CD4-positive, CD25-positive, alpha-beta regulatory T cell (primary cell): ENCODE measurements at places on chromosomes 3 and 15.

DNA sequence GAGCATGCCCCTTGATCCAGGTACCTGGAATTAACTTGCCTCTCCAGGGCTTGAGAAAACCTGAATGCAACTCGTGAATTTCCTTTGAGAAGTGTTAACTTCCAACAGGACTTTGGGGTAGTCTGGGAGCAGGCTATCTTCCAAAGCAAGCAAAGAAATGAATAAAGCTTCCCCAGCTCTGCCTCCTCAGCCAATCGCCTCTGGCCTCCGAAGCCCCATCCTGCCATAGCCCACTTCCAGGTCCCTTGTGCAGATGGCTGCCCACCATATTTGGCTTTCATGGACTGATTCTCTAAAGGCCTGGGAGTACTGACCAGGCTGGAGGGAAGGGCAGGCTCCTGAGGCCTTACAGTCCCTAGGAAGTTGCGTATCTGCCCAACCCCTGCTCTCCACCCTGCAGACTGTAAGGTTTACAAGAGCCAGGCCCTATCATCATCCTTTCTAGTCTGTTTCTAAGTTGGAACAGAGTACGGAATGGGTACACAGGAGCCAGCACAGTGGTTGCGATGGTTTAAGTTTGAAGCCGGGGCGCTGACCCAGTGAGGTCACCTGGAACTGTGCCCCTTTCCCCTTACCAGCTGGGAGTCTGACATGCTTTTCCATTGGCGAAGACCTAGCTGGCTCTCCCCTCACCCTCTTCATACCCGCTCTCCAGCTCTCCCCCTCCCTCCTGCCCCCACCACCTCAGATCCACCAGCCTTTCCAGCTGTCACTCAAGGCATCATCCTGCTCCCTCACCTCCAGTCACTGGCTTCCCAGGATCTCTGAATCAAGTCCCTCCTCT, 1.1 kb upstream of the PML start:
- DNase-seq = no peak

GRCh38 chr3:128973988-128974564, 19.8 kb downstream of the CFAP92 start:
- DNase-seq = no peak

DNA sequence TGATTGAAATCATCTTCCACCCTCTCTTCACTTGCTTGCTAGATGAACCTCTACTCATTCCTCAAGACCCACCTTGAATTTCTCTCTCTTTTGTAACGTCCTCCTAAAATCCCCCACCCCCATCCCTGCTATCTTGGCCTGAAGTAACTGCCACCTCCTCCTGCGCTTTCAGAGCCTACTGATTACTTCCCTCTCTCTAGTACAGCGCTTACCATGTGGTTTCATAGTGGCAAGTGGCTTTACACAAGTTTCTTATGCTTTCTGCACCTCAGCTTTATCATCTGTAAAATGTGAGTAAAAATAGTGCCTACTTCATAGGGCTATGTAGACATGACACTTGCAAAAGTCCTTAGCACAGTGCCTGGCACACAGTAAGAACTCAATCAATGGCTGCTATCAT, 28.7 kb upstream of the DAZL start:
- DNase-seq = no peak

GRCh38 chr3:189496375-189497138, 134.6 kb upstream of the TP63 start:
- no peak for DNase-seq

GRCh38 chr3:10380906-10381305, 60.0 kb upstream of the SEC13 start:
- no peak for DNase-seq

DNA sequence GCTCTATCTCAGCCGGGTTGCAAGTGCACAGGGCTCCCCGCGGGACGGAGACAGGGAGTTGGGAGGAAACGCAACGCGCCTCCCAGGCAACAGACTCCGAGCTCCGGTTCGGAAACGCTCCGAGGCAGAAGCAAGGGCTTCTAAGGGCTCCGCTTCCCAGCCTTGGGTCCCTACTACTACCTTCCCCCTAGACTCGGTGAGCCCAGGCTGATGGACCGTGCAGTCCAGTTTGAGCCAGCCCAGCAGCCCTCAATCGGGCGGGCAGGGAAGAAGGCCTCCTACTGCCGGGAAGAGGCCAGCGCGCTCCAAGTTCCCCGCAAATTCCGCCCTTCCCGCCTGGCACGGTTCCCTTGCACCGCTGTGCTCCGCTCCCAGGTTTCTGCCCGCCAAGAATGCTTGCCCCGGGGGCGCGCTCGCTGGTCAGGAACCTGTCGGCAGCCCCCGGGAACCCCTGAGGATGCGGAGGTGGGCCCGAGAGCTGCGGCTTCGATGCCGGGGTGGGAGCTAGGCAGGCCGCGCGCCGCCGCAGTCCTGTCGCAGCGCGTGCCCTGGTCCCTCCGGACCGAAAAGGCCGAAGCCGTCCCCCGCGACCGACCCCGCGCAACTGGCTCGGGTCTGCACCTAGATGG, 728 bp downstream of the TRANK1 start:
- peak; percentile 56 for DNase-seq

DNA sequence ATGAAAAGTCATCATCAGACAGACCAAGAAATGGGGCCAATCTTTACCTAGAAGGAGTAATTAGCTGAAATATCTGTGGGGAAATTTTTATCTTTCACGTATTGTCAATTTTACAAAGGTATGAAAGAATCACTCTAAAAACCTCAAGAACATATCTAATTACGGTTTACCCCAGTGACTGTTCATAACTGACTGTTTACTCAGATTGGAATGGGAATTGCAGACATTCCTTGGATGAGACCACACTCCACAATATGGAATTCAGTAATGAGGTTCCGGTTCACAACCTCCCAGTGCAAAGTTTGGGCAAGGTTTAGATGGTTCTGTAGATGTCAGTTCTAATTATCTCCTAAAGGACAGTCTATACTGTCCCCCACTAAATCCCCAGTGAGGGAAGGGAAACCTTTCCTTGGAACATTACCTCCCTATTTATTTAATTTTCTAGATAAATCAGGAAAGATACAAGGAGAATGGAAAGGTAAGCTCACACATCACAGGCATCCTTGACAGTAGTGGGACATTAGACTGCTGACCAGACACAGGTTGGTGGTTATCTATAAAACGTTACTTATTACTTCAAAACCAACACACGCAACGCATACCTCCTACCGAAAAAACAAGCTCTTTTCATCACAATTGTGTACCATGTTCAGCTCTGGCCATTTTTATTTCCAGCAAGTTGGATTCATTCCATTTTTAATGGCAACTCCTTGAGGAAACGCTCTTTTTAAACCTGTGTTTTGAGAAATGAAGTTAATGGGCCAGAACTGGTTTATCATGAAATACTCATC, 129.9 kb downstream of the RORA start:
- DNase-seq = no peak

DNA sequence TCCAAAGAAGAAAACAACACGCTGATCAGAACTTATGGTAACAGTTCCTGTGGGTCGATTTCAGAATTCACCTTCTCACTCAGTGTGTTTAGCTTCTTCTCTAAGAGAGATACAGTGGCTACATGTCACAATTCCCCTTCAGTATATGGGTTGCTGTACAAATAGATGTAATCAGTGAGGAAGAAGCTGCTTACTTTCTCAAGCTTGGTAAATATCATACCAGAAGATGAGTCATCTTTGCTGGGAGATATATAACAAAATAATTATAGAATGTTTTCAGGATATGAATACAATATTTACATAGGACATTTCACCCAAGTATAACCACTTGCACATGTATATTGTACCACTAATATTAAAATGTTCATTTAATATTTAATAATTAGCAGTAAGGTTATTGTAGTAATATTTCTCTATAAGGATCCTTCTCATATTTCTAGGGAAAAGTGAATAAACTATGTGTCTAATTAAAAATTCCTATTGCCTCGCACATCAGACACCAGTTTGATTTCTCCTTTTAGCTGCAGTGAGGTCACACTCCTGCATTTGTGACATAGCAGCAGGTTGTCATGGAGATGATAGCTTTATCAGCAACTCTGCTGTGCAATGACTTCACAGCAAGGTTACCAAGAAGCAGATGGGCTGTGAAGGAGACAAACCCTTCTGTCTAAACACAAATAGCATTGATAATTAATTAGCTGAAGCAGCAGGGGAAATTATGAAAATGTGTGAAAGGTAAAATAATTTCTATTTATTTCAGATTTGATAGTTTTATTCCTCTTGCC, 211.4 kb downstream of the TUSC7 start:
- no peak for DNase-seq

DNA sequence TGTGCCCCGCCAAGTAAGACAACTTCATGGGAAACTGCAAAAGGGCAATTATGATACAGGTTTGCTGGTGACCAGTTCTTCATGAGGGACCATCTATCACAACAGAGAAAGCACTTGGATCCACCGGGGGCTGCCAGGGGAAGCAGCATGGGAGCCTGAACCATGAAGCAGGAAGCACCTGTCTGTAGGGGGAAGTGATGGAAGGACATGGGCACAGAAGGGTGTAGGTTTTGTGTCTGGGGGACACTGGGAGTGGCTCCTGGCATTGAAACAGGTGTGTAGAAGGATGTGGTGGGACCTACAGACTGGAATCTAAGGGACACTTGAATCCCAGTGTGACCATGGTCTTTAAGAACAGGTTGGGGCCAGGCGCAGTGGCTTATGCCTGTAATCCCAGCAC, 22.6 kb downstream of the MKRN2 start:
- DNase-seq = no peak

DNA sequence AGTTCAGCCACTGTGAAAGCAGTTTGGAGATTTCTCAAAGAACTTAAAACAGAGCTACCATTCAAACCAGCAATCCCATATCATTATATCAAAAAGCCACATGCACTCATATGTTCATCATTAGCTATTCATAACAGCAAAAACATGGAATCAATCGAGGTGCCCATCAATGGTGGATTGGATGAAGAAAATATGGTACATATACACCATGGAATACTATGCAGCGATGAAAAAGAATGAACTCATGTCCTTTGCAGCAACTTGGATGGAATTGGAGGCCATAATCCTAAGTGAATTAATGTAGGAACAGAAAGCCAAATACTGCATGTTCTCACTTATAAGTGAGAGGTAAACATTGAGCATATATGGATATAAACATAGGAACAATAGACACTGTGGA, 32.1 kb downstream of the IMPG2 start:
- DNase-seq = no peak

DNA sequence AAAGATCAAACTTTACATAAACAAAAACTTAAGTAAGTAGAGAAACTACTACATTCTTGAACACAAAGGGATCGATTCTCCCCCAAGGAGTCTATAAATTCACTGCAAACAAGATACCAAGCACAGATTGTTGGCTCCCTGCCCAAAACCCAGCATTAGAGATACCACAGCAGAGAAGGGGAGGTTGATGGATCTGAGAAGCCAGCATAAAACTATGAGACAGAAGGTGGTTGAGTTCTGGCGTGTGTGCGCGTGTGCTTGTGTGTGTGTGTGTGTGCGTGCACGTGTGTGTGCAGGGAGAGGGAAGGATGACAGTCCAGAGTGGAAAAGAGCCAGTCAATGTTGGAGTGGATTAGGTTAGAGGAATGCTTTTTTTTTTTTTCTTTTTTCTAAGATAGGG, 143.2 kb upstream of the PRR20G start:
- DNase-seq = no peak

DNA sequence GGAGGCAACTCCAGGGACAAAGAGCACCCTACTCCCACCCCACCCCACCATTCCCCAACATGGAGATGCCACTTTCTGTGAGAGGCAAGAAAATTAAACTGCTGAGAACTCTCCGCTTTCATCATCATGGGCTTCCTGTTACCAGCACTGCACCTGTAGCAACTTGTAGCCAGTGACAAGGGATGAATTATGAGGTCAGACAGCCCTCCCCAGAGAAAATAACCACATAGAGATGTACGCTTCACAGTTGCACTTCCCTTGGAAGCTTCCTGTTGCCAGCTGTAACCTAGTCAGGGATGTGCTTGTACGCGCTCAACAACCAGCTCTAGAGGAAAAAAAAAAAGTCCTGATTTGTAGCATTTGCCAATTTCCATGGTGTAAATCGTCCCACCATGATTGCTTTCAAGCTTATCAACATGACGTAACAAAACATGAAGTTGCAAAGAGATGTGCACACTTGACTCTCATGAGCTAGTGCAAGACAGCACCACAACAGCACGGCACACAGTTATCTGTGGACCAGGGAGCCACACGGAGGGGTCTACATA, 145.4 kb downstream of the RAB11A start:
- DNase-seq = no peak

DNA sequence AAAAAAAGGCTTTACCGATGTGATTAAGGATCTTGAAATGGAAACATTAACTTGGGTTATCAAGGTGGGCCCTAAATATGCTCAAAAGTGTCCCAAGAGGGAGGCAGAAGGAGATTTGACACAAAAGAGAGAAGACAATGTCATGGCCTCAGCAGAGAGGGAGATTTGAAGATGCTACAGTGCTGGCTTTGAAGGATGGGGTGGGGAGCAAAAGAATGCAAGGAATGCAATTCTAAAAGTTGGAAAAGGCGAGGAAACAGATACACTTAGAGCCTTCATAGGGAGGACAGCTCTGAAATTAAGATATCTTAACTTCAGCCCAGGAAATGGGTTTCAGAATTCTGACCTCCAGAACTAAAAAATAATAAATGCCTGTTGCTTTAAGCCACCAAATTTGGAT, 314.5 kb upstream of the CCDC54 start:
- DNase-seq = no peak

DNA sequence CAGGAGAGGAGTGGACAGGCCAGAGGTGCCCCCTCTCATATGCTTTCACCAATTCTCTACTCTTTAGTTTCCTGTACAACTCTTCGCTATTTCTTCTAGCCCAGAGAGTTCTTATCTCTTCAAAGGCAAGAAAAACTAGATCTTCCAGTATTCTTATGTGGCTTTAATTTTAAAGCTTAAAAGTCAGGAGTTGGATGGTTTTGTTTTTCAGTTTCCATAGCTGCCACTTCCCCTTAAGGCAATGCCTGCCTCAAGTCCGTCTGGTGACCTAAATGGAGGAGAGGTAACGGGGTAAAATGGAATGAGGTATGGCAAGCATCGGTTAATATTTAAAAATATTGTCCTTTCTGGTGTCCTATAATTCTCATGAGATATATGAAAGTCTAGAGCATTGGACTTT, 11.4 kb upstream of the VGLL3 start:
- DNase-seq = no peak

DNA sequence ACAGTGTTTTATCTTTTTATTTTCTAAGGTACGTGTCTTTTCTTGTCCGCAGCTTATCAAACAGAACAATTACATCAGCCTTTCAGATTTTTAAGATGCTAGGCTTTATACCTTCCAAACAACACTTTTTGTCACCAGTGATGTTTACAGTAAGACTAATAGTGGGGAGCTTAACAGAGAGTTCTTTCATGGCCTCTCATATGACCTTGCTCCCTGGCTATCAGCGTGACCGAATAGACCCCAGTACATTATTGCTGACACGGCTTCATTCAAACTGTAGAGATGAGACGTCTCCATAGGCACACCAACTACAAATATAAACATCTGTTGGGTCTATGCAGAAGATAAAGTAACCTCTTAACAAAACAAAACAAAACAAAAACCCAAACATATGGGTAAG, 477.6 kb upstream of the KCNMB2 start:
- DNase-seq = no peak
